ENCODE measurements at places on chromosomes 6 and 20.

DNA sequence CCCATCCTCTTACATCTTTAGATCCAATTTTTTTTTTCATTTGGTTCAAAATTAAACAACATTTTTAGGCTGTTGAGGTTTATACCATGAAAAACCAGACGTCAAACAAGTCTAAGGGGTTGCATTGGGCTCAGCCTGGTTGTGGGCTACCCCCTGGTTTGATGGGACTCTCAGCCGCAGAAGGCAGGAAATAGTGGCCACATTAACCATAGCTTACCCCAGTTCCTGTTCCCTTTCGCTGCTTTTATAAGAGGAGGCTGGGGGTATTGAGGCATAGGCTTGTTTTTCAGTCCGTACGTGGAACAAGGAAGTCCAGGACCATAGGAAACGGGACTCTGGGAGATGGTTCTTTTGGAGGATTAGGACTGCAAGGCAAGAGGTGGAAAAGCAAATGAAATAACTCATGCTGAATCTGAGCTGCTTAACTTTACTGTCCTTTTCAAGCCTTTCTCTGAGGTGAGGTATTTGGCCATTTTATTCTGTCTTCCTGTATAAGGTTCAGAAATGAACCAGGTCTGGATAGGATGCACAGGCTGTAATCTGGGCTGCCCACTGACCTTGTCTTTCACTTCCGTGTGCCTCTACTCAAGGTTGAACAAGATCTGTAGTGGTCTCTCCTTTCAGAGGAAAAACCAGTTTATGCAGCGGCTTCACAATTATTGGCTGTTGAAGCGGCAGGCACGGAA lies 7.7 kb downstream of the BRPF3 start:
- no peak for DNase-seq

GRCh38 chr6:77666340-77666739 lies 13.5 kb downstream of the MEI4 start:
- DNase-seq: no peak

- no peak for DNase-seq
Observed at GRCh38 chr6:82419132-82419581, 55.5 kb downstream of the TPBG start.

DNA sequence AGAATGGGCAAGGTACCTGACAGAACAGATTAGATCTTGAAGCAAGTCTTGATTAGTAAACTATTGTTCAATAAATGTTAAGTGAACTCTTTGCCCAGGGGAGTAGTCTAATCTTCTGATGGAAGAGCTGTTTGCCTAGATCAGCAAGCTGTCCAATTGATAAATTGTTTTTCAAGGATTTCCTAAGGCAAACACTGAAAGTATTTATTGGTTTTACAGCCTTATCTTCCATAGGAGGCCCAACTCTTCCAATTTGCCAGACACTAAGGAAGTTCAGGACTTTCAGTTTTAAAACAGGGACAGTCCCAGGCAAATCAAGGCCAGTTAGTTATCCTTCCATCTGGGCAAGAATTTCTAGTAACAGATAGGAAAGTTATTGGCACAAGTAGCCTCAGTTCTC lies 1.8 kb upstream of the C6orf163 start:
- DNase-seq: no peak

DNA sequence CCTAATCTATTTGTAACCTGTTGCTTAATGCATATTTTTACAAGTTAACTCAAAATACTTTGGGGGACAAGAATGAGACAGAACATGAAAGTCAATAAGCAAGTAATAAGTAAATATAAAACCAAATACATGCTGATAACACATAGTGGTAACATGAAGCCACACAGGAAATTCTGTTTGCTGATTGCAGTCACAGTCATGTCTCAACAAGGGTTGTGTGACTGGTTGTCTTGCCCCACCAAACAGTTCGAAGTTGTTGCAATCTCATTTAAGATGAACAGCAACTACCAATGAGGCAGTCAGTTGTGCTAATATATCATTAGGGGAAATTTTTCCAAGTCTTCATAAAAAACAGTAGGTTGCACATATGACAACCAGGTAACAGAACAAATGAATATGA lies 14.5 kb downstream of the CD24 start:
- no peak for DNase-seq

DNA sequence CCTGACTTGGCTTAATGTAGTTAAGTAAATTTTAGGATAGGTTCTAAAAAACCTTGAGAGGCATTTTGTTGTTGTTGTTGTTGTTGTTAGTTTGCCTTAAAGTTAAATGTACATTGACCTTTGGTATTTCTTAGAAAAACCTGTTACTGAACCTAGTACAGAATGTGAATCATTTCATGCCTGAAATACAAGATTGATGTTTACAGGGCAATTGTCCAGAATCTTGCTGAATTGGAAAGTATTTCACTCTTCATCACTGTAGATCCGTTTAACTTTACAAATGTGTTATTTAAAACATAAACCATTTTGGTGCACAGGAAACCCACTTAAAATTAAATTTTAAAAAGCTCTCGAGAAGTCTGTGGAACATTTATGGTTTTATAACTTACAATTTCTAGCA lies 75.0 kb downstream of the CEP57L1 start:
- DNase-seq: no peak

DNA sequence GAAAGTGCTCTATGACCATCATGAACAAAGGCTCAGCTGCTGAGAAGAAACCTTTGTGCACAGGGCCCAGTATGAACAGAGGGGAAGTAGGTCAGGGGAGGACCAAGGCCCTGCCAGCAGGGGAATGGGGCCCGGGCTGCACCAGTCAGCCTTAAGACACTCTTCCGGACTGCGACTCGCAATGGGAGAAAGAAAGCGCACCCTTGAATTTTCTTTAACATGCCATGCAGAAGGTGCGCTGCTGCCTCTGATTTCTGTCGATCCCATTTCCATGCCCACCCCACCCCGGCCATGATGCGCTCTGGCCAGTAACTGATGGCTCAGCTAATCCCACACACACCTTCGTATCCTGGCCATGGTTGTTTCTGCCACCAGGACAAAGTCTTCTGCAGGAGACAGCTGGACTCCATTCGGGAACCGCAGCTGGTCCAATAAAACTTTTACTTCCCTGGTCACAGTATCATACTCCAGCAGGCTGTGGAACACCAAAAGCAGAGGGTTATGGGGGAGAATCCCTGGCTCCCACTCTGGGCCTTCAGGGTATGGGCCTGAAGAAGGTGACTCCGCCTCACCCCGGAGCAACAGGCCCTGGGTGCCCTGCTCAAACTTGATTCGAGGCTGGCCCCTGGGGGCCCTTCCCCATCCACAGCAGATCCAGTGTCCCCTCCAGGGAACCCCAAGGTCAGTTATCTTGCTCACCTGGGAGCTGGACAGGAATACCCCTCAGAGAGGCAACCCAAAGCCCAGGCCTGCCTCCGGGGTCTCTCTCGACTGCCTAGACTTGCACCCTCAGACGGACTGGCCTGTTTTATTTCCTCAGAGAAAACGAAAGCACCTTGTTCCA lies 20.3 kb downstream of the CST7 start:
- no peak for DNase-seq

- DNase-seq: peak; percentile 22
Observed at GRCh38 chr6:130365166-130366106, at the start of gene TMEM200A. Gene TMEM200A (plus strand): TSS chr6:130366017. CDS start chr6:130440423, 74,406 bp downstream.

- no peak for DNase-seq
Observed at GRCh38 chr6:25147223-25147622, 132.0 kb upstream of the CARMIL1 start.

DNA sequence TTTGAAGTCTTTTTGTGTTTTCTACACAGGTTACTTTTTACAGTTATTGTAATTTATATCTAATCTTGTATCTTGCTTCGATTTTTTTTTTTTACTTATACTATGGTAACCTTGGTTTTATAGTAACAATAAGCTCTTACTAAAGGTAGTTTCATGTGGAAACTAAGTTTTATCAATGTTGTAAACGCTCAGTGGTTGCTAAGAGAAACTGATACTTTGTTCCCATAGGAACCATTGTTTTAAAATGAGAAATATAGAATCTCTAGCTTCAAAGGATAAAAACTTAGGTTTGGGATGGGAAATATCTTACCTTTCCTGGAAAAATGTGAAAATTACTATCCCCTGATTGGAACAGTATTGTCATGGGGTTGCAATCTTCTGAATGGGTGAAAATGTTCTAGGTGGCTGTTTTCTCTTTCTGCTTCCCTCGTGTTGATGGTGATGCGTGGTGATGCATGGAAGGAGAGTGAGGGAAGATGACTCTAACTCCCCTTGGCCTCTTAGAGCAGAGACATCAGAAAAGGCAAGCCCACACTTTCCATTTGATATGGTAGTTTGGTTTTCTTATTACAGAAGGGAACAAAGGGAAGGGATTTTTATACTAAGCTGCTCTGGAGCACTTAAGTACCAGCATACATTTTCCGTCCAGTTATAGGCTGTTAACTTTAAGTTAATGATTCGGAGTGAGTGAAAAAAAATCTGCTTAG lies 23.5 kb upstream of the BACH2 start:
- no peak for DNase-seq

DNA sequence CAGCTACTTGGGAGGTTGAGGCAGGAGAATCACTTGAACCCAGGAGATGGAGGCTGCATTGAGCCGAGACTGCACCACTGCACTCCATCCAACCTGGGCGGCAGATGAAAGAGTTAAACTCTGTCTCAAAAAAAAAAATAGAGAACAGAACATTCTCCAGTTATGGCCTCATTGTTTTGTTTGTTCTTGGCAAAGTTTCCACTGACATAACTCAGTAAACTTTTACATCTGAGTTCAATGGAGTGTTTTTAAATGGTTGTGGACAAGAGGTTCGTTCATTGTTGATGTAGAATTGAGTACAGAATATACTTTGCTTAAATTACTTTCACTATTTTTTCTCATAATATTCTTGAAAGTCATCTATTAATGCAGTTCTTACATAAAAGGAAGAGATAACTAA lies 42.2 kb upstream of the IFNGR1 start:
- no peak for DNase-seq

GRCh38 chr6:26501482-26501986 lies 1.4 kb downstream of the BTN1A1 start:
- no peak for DNase-seq

DNA sequence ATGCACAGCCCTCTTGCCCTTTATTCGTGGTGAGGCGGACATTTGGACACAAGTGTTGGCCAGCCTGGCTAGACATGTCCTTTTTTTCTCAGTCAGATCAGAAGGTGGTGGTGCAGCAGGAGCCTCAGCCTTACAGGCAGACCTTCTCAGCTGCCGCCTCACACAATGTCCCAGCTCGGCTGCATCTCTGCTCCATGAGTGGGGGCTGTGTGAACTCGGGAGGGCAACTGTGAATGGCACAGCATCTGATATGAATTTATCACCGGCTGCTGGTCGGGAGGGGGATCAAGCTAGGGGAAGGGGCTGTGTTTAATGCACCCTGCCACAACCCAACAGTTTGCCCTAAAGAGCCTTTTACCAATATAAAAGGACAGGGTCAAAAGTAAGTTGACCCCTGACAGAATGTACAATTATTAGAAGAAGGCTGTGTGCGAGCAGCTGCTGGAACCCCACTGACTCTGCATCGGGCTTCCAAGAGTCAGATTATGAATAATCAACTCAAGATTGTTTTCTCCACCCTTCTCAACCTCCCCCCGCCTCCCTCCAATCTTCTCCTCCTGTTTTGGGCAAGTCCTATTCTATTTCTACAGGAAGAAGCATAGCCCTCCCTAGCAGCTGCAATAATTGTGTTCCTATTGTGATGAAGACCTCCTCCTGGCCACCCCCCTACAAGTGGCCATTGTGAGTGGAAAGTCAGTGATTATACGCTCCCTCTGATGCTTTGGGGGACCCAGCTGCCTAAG lies 245.2 kb downstream of the PKHD1 start:
- DNase-seq: no peak

DNA sequence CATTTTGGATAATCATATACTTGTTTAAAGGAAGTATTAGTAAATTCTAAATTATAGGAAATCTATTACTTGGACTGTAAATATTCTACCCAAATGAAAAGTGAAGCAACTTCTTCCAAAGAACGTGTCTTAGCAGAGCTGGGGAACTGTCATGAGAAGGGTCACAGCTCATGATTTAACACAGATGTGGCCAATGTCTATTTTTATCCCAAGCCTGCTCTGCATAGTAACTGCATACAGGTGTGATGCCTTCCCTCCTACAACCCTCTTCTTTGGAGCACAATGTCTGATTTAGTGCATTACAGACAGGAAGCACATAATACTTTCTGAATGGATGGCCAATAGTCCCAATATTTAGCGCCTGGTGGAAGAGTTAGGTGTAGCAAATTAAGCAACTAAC lies 138.7 kb upstream of the THEMIS start:
- DNase-seq: no peak

DNA sequence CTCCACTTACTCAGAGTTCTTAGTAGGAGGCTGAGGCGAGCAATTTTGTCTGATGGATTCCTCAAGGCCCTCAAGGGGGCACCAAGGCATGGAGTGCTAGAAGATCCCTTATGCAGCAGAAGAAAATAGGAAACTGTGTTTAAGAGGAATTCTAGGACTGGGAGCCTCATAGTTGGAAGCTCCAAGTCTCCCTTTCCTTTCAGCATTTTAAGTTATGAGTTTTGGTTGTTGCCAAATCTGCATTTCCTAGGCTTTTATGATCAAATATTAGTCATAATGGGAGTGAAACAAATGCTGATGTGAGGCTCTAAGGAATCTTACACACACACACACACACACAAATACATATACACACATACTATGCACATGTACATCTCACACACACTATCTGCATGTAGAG lies 714.0 kb downstream of the UTRN start:
- no peak for DNase-seq

- no peak for DNase-seq
Observed at GRCh38 chr20:4341804-4342485, 326.6 kb upstream of the RNF24 start.

GRCh38 chr6:8642131-8642530 lies 206.8 kb upstream of the SLC35B3 start:
- DNase-seq: no peak

DNA sequence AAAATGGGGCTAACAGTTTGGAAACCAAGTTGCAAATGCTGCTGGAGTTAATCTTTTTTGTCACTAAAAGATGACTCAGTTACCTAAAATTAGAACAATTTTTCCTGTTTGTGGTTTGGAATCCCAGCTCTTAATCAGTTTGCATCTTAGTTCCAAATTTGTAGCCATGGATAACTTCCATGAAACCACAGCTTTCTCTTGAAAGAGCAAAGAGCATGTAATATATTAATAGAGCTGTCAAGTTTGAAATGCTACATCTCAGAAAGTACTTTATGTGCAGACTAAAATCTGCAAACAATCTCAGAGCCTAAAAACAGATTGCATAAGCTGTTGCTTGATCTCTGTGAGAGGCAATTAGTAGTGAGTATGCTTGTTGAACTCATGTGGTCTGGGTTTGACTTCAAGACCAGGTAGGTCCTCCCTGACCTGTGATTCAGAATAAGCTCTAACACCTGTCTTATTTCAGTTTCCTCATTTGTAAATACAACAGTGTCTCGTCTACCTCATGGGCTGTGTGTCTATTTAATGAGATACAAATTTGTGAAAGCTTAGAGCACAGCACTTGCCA lies 23.5 kb downstream of the DHX35 start:
- DNase-seq: no peak

DNA sequence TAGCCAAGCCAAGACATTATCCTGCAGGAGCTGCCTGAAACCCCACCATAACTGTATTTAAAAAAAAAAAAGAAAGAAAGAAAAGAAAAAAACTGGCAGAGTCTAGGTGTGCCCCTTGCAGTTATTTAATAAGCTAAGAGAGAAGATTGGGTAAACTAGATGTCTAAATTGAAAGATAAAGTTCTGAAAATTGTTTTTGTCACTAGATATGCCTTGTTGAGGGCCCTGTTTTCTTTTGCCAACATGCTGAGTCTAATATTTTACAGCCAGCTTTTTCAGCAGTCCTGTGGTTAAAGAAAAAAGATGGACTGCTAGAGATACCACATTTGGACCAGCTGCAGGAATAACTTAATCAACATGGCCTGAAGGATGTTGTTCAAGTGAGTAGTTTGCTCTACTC lies 116.3 kb upstream of the TCF21 start:
- DNase-seq: no peak
